Stimulated activated CD4-positive, alpha-beta T cell treated with anti-CD3 and anti-CD28 coated beads, Interleukin-12 subunit alpha, Interleukin-12 subunit beta, amount 100 ng/mL, for 4 hours (primary cell): ENCODE measurements at places on chromosomes 5 and 9.

- DNase-seq: no peak
Observed at GRCh38 chr5:73558950-73559349, 6.5 kb downstream of the ANKRA2 start.

- no peak for DNase-seq
Observed at GRCh38 chr9:122446819-122447484, 30.8 kb downstream of the OR1J1 start.

DNA sequence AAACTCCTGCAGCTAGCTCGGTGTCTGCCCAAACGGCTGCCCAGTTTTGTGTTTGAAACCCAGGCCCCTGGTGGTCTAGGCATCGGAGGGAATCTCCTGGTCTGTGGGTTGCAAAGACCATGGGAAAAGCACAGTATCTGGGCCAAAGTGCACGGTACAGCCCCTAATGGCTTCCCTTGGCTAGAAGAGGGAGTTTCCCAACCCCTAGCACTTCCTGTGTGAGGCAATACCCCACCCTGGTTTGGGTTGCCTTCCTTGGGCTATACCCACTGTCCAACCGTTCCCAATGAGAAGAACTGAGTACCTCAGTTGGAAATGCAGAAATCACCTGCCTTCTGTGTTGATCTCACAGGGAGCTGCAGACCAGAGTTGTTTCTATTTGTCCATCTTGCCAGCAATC, 41.8 kb downstream of the CAVIN4 start:
- DNase-seq: no peak

- no peak for DNase-seq
Observed at GRCh38 chr9:75788006-75788634, 102.4 kb upstream of the PCSK5 start.

DNA sequence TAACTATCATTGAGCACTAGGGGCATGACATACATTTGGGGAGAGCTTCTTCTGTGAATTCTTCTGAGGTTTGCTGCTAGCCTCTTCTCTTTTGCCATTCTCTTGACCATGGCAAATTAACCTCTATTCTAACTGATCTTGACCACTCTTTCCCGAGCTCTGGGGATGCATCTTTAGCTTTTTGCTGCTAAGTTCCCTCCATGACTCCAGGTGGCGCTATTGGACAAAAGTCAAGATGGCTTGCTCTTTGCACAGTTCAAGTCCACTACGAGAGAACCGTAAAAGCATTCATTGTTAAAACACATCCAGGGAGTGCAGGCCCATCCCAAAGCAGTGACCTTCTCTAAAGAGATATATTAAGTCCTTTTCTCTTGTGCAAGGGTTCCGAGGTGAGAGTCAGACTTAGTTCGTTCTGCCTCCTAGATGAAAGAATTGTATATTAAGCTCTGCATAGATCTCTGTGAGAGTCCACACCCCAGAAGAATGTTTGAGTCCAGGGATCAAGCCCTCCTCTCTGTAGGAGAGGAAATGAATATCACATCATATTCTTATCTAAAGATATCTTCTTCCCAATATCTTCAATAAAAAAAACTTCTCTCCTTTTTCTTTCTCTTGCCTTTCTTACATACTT, 1152.9 kb upstream of the CDH6 start:
- no peak for DNase-seq

GRCh38 chr5:57501414-57502201, 19.0 kb upstream of the ACTBL2 start:
- DNase-seq: no peak

DNA sequence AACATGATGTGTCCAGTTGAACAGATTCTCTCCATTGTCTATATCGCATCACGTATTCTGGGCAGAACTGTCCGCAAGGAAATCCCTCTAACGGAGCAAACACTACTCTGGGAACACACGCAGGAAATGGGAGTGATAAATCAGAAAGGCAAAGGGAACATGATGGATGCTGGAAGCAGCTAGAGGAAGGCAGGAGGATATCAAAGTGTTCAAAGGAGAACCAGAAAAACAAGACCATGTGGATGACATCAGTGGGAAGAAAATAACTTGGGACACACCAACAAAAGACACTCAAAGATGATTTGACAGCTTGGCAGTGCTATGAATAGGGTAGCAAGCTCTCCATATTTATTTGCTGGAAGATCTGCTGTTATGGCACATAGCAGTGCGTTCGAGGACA, 142.9 kb downstream of the PLK2 start:
- DNase-seq: no peak

- DNase-seq: no peak
Observed at GRCh38 chr5:76457674-76458485, 54.8 kb downstream of the IQGAP2 start.

GRCh38 chr9:36796671-36797419, 224.2 kb downstream of the MELK start:
- no peak for DNase-seq

DNA sequence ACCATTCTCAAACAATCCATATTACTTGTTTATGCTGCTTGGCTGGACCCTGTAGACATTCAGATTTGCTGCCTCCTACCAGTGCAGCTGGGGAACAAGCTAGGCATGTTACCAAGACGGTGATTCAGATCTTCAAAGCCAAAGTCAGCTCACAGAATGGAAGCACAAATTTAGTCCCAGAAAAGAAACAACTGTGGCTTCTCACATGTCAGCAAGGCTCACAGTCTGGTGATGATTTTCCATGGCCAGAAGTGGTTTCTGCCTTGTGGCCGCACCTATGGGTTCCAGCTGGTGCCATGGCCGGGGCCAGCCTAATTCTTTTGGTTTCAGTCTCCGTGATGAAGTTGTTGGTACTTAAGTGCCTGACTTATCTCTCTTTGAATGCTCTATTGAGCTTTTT, 182.2 kb downstream of the TMC1 start:
- no peak for DNase-seq

DNA sequence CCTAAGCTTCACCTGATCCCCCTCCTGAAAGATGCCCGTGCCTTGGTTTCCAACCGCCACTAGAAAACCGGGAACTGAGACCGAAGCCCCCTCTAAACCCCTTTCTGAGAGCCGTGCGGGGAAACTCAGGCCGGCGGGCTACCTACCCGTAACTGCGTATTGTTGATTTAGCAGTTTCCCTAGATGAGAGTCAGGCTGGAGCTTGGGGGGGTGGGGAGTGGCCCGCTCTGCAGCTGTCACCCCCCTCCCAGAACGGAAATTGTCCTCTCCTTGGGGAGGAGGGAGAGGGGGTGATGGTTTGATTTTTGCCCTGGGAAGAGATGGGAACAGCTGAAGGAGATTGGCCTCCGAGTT, 2.5 kb downstream of the CXXC5 start:
- no peak for DNase-seq

- no peak for DNase-seq
Observed at GRCh38 chr5:68795190-68795589, 298.6 kb upstream of the SLC30A5 start.

- DNase-seq: no peak
Observed at GRCh38 chr9:124251605-124252378, 6.0 kb upstream of the NEK6 start.

- no peak for DNase-seq
Observed at GRCh38 chr5:132267166-132267739, 9.8 kb downstream of the PDLIM4 start.
